ENCODE measurements at places on chromosomes 2 and 18. TPM values are rescaled to one million over a fixed set of nuclear protein-coding genes. Genes with fewer than 3 reads are reported as not detected.

The CFAP210 gene
- 0.08 TPM for total RNA-seq

The PLCD4 gene
- not detected for total RNA-seq

The ZC3H6 gene
- total RNA-seq, result 2.2 TPM

The GDF7 gene
- 0.05 TPM for total RNA-seq

The RBM45 gene
- total RNA-seq, result 14.9 TPM

The TTN gene
- 0.78 TPM for total RNA-seq

GRCh38 chr18:44342162-44342561, 338.5 kb upstream of the SETBP1 start:
- no peak for DNase-seq

DNA sequence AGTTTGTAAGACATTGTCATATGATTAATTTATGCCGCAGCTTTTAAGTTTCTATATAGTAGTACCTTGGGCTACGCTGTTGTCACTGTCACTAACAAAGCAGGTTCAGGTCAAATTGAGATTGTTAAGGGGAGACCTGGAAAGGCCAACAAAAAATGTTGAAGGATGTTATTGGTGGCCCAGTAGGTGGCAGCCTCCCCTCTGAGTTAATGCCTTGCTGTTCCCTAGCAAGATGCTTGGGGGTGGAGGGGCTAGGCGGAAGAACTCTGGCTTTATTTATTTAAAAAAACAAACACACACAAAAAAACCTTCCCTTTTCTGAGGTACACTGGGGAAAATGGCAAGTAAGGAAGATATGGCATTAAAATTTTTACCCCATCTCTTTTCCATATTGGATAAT, 128.3 kb upstream of the ATP5MC3 start:
- DNase-seq, result no peak

DNA sequence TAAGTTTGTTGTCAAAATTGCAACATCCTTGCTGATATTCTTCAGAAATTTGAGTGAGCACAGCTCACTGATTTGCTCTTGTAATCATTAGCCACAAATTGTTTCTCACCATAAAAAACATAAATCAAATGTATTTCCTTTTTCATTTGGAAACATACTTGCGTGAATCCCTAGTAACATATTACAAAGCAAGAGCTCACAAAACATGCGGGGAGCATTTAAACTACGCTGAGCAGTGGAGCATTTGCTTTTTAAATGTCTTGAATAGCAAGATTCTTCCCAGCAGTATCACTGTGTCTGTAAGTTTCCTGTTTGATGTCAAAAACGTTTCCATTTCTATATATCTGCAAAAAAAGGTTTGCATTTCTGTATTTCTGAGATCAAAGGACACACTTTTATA, 788.3 kb upstream of the SALL3 start:
- no peak for DNase-seq

DNA sequence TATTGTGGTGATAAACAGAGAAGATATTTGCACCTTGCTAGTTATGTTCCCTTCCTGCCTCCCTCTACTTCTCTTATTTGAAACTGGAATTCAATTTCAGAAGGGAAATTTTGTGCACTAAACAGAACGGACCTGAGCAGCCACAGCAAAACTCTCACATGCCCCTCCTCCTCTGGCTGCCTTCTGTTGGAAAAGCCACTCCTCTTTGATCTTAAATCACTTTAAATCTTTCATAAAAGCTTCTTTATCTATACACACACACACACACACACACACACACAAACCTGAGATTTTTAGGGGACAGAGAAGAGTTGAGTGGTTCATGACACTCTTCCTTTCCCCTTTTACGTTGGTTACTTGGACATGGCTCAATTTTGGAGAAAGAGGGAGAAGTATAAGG, 5.6 kb downstream of the TBR1 start:
- no peak for DNase-seq
